Right atrium auricular region (tissue), 2 donors: ENCODE measurements at places on chromosomes 6 and 20. TPM values are rescaled to one million over a fixed set of nuclear protein-coding genes. Genes with fewer than 3 reads are reported as not detected.

The DSTN gene
- total RNA-seq = 760 TPM

The FAM162B gene
- 1.4 TPM for total RNA-seq

The MDC1 gene
- total RNA-seq = 6.7 TPM

The DNAAF9 gene
- 13.4 TPM for total RNA-seq

The MPIG6B gene
- total RNA-seq = 0.55 TPM

The ULBP3 gene
- total RNA-seq = 2.0 TPM

The HDGFL1 gene
- total RNA-seq = not detected

The DPPA5 gene
- total RNA-seq = not detected

The ZNF831 gene
- total RNA-seq = 0.19 TPM

The ZBTB12 gene
- 0.47 TPM for total RNA-seq

The SCRT2 gene
- total RNA-seq = not detected

The DEFB113 gene
- total RNA-seq = not detected

The ZGPAT gene
- total RNA-seq = 11.9 TPM

The MLIP gene
- 170 TPM for total RNA-seq

The HEY2 gene
- 1.8 TPM for total RNA-seq

The HLA-DMB gene
- total RNA-seq = 3.6 TPM

The PBOV1 gene
- total RNA-seq = not detected

The BHLHE23 gene
- total RNA-seq = not detected

The TTLL9 gene
- total RNA-seq = not detected

The SYNDIG1 gene
- 21.7 TPM for total RNA-seq

The ELOVL2 gene
- total RNA-seq = 0.86 TPM

The KIAA1755 gene
- total RNA-seq = 4.2 TPM
